ENCODE measurements at places on chromosomes 7 and 10.
A peak's percentile ranks its signal among the peaks of the same experiment; 100 is the strongest.

GRCh38 chr7:34309584-34309983 is 348.4 kb upstream of the NPSR1 start:
- peak; percentile 24 for DNase-seq

- peak; percentile 81 for DNase-seq
Observed at GRCh38 chr7:102125127-102125596, 161.5 kb upstream of the SH2B2 start.

DNA sequence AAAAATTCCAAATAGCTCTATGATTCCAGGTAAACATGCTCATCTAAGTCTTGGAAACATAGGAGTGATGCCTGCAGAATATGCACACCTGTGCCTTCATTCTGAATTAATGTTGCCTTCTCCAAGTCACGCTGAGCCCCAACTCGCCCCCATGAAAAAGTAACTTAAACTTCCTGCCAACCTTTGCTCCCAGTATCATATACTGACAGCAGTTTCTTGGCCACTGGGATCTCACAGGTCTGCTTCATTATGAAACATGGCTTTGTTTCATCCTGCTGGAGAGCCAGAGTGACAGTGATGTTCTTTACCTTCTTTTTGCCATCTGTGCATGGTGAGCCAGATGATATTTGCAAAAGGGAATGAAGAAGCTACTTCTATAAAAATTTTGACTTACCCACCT is 34.9 kb downstream of the ABLIM1 start:
- no peak for DNase-seq

DNA sequence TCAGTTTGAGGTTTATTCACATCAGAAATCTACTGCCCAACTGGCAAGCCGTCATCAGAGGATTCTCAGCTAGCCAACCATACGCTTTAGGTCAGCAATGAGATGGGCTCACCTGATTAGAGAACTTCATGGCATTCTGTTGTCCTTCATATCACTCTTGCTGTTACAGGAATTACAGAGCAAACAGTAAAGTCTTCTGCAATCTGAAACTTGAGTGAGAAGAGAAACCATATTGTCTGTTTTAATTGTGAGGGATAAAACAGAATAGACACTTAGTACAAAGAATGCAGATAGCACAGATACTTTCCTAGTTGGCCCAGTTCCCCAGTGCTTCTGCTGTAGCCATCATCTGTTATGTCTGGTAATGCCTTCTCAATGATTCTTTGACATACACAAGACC is 366.6 kb downstream of the EXOC4 start:
- DNase-seq: no peak

DNA sequence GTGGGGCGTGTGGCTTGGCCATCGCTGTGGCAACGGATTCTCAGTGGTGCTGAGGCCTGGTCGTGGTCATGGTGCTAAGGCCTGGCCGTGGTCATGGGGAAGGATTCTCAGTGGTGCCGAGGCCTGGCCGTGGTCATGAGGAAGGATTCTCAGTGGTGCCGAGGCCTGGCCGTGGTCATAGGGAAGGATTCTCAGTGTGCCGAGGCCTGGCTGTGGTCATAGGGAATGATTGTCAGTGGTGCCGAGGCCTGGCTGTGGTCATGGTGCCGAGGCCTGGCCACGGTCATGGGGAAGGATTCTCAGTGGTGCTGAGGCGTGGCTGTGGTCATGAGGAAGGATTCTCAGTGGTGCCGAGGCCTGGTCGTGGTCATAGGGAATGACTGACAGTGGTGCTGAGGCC is 327.9 kb downstream of the ADARB2 start:
- no peak for DNase-seq

GRCh38 chr7:128358233-128358632 is 3.3 kb downstream of the PRRT4 start:
- no peak for DNase-seq

DNA sequence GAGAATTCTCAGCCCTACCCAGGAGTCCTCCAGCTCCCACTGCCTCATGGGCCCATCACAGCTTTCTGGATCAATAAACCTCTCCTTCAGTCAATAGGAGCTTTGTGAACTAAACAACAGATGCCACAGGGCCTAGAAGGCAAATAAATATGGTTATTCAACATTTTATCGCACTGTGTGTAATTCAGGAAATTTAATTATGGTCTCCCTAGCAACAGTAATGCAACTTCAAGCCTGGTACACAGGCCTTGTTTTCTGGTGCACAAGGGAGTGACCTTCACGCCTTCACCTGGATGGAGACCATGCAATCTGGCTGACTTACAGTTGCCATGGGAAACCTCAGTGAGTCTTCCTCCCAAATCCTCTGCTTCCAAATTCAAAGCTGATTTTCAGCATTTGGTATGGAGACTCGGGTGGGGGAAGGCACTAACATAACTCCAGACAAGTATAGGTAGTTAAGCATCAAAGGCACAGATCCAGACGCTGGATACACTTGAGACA is 441.0 kb upstream of the NPVF start:
- DNase-seq: no peak

DNA sequence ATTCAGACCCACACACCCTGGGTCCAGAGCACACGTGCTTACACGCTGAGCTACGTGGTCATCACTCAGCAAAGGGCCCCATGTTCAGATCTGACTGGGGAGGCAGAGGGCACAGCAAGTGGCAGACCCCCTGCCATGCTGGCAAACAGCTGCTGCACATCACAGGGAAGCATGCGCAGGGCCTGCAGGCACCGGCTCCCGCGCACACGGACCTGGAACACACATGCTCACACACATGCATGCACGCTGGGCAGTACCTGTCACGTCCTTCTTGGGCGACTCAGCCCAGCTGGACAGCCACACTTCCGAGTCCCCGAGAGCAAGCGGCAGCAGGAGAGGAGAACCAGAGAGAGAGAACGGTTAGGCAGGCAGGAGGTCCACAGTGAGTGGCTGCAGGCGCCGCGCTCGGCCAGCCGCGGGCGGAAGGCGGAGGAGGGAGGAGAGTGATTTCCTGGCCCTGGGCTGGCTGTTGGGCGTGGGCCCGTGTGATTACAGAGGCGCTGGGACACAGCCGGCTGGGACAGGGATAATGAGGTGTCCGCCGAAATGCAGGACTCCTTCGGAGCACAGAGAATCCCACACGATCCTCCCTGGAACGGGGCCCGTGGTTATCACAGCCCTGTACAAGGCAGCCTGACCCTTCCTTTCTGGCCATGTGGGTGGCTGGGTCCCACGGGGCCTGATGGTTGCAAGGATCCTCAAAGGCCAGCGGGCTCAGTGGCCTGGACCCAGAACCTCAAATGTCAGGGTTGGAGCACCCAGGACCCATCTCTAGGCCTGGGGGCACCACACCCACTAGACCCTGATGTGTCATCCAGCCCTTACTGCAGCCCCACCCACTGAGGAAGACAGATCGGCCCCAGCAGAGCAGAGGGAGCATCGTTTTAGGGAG is 175.1 kb downstream of the NEURL1 start:
- peak; percentile 38 for DNase-seq

- no peak for DNase-seq
Observed at GRCh38 chr10:88097092-88097516, 233.7 kb downstream of the PTEN start.

- no peak for DNase-seq
Observed at GRCh38 chr10:42776681-42777080, 5.9 kb upstream of the BMS1 start.

Data from upper lobe of left lung (tissue), 6 donors.